AG08395 (cell line): ENCODE measurements at places on chromosomes 11 and 22.

DNA sequence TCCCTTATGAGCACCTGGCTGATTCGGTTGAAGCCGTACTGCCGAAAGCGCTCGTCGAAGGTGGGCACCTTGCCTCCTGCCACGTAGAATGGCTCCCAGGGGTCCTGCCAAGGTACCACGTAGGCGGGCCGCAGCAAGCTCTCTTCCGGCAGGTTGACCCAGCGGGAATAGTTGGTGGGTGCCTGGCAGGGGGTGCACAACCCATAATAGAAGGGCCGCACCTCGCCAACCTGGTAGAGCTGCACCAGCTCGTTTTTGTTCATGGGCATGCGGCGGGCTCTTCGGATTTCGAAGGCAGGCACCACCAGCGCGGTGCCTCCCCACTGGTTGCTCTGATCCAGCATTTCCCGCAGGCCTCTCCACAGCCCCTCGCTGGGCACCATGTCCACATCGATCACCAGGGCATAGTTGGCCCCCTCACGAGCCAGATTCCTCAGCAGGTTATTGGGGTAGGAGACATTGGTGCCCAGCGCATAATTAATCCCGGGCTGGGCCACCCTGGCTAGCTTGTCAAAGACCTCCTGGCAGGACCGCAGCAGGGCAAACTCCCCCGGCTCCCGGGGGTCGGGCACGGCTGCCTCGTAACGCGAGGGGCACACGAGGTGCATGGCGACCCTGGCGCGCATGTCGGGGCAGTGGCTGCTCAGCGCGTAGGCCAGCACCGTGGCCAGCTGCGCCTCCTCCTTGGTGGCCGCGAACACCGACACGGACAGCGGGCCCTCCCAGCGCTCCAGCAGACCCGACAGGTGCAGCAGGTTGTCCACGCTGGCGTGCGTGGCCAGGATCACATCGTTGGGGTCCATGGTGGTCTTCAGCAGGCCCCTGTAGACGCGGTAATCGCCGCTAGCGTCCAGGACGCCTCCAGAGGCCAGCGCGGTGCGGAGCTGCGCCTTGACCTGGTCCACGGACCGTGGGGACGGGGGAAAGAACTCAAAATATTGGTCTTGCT, 679 bp downstream of the B4GAT1 start:
- DNase-seq: no peak

GRCh38 chr22:39728236-39728860, 157.8 kb downstream of the CACNA1I start:
- no peak for DNase-seq

GRCh38 chr11:133503236-133503635, 29.1 kb downstream of the OPCML start:
- no peak for DNase-seq

GRCh38 chr11:12009617-12010321, 1.3 kb upstream of the DKK3 start:
- no peak for DNase-seq

- DNase-seq: no peak
These were observed 13.1 kb upstream of the E2F8 start for GRCh38 chr11:19253817-19254216.

- peak; percentile 7 for DNase-seq
These were observed 185.7 kb downstream of the BLID start for GRCh38 chr11:121930004-121930965.

DNA sequence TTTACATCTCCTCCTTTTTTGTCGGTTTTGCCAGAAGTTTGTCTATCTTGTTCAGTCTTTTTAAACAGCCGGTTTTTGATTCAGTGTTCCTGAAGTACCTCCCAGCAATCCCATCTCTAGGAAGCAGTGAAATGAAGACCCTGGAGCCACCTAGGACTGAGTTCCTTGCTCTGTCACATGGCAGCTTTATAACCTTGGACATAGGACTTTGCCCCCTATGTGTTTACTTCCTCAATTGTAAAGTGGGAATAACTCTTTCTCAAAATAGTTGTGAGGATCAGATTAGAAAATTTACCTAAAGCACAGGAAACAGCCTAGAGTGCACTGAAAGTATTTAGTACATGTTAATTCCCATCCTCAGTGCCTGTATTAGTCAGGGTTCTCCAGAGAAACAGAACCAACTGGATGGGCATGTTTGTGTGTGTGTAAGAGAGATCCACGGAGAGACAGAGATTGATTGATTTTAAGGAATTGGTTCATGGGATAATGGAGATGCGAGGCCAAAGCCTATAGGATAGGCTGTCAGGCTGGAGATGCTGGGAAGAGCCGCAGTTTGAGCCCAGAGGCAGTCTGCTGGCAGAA, 20.0 kb downstream of the FAM83F start:
- no peak for DNase-seq
